Common myeloid progenitor, CD34-positive (primary cell): ENCODE measurements at places on chromosomes 11 and 22.
A peak's percentile ranks its signal among the peaks of the same experiment; 100 is the strongest.

GRCh38 chr11:130813196-130813595, 103.1 kb downstream of the SNX19 start:
- DNase-seq = no peak

- DNase-seq = peak; percentile 82
These were observed 873 bp upstream of the SCO2 start for GRCh38 chr22:50526108-50526833.

GRCh38 chr22:39514373-39514973, 5.9 kb upstream of the ATF4 start:
- peak; percentile 53 for DNase-seq

DNA sequence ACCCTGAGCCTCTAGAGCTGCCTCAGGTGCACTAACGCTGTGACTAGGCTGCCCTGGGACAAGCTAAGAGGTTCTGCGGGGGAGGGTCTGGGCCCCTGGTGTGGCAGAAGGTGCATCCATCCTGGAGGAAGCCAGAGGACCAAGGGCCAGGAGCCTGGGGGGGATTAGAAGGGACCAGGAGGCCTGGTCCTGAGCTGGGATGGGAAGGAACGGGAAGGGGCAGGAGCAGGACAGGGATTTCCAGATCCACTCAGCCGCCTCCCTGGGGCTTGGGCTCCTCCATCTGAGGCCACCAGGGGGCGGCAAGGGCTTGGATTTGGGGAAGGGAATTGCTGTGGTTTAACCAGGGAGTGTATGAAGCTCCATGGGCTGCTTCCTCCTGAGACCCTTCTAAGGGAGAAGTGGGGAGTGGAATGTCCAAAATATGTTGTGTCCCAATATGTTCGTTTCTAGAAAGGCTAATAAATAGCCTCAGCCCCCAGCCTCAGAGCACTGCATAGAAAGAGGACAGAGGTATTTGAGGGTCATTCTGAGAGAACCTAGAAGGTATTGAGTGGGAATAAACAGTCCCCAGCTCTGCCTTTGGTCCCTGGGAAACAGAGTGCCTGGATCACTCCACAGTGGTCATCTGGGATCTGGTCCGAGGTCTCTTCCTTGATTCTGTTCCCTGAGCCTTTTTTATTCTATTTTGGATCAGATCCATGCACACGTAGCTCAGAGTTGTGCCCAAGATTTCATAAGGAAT, 17.4 kb upstream of the PRAME start:
- peak; percentile 22 for DNase-seq

- no peak for DNase-seq
These were observed 32.7 kb upstream of the CCDC34 start for GRCh38 chr11:27395556-27396258.

- no peak for DNase-seq
These were observed 2.0 kb upstream of the CDK2AP2 start for GRCh38 chr11:67510023-67510345.

DNA sequence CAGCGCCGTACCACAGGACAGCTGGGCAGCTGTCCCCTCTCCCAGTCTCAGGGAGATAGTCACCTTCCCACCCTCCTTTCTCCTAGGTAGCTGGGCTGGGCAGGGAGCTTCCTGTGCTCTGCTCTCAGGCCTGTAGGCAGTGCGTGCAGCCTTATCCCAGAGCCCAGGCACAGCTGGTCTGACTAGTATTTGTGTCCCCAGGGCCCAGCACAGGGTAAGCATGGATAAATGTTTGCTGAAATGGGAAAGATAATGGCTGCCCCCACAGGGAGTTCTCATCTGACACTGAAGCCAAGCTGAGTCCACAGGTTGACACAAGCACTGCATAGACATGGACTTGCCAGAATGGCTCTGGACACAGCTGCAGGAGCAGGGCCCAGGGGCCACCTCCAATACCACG, 9.8 kb downstream of the SLC15A3 start:
- no peak for DNase-seq

GRCh38 chr22:29799217-29799680, 32.1 kb downstream of the UQCR10 start:
- peak; percentile 57 for DNase-seq

GRCh38 chr11:45320371-45320770, 34.2 kb upstream of the SYT13 start:
- peak; percentile 80 for DNase-seq

DNA sequence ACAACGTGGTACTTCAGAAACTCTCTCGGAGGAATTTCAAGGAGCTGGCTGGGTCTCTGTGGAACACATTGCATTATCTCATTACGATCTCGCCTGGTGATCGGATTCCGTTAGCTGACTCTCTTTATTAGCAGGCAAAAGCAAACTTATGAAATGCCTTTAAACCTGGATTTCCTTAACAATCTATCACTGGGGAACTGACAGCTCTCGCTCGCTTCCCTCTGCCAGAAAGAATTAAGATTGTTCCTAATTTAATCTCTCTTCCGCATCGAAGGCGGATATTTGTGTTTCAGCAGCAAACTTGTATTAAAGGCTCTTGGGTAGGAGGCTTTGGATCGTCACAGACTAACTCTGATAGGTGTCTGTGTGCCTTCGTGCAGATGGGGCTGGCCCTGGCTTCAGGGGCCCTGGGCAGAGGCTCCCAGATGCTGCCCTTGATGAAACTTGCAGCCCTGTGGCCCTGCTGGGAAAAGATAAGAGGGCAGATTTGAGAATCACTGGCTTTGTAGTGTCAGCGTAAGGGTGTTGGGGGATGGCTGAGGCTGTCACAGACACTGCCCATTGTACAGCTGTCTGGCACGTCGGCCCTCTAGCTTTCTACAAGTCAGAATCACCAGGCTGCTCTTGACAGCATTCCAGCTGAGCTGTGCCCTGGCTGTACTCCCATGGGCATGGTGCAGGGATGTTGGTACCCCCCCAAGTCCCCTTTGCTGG, 162.2 kb upstream of the NECTIN1 start:
- no peak for DNase-seq

- no peak for DNase-seq
These were observed 127.1 kb downstream of the SNX19 start for GRCh38 chr11:130789056-130789640.

DNA sequence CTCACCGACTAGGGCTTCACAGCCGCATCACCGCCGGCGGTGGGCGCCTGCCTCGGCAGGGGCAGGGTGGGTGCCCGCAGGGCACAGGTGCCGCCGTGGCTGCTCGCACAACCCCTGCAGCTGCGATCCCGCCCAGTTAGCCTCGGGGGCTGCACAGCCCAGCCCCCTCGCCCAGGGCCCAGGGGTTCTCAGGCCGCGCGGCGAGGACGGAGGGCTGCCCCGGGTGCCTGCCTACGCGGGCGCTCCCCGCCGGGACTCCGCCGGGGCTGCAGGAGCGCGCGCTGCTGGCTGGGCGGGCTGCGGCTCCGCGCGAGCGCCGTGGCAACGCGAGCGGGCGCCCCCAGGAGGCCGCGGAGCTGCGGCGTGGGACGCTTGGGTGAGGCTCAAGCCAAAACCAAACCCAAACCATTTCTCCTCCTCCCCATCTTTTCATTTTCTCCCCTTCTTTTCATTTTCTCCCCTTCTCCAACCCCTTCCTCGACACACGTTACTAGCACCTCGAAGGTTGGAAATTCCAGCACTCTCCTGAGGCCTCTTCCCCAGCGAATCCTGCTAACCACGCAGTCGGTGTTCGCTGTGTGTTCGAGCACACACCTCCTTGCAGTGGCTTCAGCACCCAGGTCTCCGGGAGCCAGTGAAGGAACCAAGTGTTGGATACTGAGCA, at the start of gene MICAL3:
TSS of gene MICAL3 (minus strand) at position 286 of the 664 bp plus-strand sequence. CDS start 117,749 bp downstream, outside the sequence.
- peak; percentile 83 for DNase-seq

DNA sequence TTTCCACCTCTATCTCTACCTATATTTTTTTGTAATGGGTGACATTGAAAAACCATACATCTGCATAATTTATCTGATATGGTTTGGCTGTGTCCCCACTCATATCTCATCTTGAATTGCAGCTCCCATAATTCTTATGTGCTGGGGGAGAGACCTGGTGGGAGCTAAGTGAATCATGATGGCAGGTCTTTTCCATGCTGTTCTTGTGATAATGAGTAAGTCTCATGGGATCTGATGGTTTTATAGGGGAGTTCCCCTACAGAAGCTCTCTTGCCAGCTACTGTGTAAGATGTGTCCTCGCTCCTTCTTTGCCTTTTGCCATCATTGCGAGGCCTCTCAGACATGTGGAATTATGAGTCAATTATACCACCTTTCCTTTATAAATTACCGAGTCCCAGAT, 551.0 kb upstream of the ANO5 start:
- DNase-seq = peak; percentile 15

DNA sequence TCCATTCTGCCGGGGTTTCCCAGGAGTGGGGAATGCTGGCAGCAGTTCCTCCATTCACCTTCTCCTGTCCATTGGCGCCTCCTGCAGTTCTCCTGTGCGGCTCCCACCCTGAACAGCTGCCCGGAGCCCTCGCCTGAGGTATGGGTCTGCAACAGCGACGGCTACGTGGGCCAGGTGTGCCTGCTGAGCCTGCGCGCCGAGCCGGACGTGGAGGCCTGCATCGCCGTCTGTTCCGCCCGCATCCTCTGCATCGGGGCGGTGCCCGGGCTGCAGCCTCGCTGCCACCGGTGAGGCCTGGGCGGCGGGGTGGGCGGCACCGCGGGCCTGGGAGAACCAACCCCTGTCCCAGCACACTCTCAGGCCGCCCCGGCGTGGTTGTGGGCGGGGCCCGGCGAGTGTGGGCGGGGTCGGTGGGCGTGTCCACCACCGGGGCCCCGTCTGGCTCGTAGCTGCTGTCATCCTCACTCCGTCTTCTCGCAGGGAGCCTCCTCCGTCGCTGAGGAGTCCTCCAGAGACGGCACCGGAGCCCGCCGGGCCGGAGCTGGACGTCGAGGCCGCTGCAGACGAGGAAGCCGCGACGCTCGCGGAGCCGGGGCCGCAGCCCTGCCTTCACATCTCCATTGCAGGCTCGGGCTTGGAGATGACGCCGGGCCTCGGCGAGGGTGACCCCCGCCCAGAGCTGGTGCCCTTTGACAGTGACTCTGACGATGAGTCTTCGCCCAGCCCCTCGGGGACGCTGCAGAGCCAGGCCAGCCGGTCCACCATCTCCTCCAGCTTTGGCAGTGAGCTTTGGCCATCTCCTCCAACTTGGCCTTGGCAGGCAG, 14.0 kb upstream of the RELT start:
- no peak for DNase-seq
